Ureter (tissue), 1 donor: ENCODE measurements at places on chromosomes 7 and 10.

- no peak for DNase-seq
Observed at GRCh38 chr7:116809636-116810266, 52.6 kb upstream of the CAPZA2 start.

GRCh38 chr7:39554583-39555165 is 11.5 kb upstream of the YAE1 start:
- no peak for DNase-seq

GRCh38 chr10:71622616-71623015 is 97.0 kb downstream of the C10orf105 start:
- no peak for DNase-seq

GRCh38 chr7:159097661-159098423 is 46.8 kb downstream of the VIPR2 start:
- peak; percentile 39 for DNase-seq

GRCh38 chr7:92053312-92053711 is 81.0 kb downstream of the CYP51A1 start:
- no peak for DNase-seq

DNA sequence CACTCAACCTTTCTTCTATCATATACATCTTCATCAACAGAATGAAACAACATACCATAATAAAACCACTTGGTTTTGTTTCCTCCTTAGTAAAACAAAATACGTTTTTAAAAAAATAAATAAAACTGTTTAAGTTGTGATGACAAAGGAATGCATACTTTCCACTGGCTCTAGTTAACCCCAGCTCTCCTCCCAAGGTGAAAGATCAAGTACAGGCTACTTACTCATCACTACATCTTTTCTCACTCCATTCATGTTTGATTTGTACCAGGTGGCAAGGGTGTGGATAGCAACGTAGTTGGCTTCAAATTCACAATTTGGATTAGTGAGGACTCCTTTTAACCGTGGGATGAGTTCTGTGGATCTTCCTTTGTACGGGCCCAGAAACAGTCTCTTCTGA is 14.7 kb downstream of the OGA start:
- DNase-seq: no peak

- DNase-seq: no peak
Observed at GRCh38 chr7:130142654-130143333, 62.4 kb downstream of the TMEM209 start.

- DNase-seq: no peak
Observed at GRCh38 chr7:133778472-133778871, 348.7 kb upstream of the LRGUK start.

DNA sequence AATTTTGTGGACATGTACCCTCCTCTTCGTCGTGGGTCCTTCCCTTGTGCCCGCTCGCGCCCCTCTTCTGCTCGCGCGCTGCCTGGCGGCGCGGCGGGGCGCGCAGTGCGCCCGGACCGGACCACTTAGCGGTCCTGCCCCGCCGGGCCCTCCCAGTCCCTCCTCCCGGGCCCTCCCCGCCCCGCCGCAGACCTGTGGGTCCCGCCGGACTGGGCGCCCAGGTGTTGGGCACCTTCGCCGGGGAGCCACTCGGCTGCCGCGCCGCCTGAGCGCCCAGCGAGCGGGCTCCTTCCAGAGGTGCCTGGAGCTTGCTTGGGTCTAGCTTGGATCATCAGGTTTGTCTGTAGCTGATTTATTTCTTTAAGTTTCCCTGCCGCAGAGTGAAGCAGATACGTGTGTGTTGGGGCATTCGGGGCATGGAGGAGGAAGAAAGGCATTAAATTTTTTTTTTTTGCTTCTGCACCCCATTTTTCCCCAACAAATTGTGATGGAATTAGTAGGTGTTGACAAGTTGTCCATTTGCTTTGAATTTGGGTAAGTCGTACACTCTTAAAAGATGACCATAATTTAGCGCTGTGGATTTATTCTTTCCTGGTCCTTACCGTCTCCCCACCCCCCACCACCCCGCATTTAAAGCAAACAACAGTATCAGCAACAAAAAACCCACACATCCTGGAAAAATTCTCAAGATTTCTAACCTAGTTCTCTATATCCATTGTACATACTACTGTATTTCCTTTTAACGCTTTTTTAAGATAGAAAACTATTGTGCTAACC is 905 bp downstream of the C1GALT1 start:
- peak; percentile 49 for DNase-seq

DNA sequence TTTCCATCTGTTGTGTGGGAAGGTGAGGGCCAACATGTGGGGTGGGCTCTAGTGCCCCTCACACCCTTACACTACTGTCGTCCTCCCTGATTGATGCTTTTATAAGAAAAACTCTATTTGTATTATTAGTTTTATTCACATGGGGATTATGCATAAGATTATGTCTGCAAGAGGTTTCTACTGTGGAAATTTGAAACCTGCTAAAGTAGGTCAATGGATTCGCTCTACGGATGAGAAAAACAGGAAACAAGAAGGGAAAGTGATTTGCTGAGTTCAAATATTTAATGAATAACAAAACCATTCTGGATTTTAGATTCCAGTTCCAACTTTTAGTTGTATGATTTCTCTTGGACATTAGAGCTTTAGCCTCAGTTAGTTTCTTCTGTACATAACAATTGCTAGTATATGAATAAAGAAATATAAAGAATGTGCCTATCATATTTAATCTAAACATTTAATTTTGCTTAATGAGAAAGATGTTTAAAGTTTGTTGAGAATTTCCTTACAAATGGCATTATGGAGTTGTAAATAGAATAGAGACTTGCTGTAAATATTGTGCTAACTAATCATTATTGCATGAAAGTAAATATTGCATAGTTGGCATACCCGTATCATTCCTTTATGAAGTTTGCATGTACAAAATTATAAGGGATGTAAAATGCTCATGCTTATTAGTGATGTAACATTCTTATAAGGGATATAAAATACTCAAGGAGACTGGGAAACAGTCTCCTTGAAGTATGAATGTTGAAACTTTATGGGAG is 193.8 kb downstream of the THSD7A start:
- no peak for DNase-seq

- DNase-seq: no peak
Observed at GRCh38 chr10:43200538-43201390, 62.5 kb downstream of the CSGALNACT2 start.

GRCh38 chr7:147937428-147937827 is 653.1 kb upstream of the C7orf33 start:
- DNase-seq: no peak

- no peak for DNase-seq
Observed at GRCh38 chr10:90399782-90400181, 458.1 kb downstream of the HTR7 start.

DNA sequence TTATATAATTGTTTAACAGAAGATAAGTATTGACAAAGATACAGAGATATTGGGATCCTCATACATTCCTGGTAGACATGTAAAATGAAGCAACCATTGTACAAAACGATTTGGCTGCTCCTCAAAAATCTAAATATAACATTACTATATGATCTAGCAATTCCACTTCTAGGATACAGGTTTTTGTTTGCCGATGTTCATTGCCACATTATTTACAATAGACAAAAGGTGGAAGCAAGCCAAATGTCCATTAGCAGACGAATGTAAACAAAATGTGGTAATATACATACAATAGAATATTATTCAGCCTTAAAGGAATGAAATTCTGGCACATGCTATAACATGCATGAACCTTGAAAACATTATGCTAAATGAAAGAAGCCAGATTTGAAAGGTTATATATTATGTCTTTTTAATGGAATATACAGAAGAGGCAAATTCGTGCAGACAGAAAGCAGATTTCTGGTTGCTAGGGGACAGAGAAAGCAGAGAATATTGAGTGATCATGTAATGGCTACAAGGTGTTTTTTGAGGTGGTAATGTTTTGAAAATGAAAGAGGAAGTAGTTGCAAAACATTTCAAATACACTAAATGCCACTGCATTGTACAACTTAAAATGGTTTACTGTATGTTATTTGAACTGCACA is 44.9 kb downstream of the POLR1F start:
- DNase-seq: no peak

DNA sequence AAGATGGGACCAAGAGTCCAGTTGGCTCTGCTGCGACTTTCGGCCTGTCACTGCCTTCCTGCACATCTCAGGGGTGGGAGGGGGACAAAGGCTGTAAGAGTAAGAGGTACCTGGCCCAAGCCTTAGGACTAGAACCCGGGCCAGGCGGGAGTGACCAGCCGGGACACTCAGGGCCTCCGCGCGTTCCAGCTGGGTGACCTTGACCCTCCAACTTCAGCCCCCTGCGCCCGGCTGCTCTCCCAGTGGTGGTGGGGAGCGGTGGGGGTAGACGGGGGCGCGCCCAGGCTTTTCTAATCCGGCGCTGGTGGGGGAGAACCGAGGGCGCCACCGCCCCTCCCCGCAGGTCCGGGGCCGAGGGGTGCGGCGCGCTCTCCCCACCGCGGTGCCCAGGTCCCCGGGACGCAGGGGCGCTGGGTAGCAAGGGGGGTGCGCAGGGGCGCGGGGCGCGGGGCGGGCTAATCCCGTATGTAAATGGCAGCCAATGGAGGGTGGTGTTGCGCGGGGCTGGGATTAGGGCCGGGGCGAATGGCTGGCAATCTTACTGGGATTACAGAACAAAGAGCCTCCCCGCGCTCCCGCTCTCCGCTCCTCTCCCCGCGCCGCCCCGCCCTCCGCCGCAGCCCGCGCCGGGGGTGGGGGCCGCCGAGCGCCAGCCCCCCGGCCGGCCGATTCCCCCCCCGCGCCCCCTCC is at the start of gene GTF2IRD1:
GTF2IRD1 (plus strand) TSS at position 585 of the 690 bp plus-strand sequence. CDS start 54,175 bp downstream, outside the sequence.
- DNase-seq: peak; percentile 82

- DNase-seq: peak; percentile 30
Observed at GRCh38 chr10:111084366-111085255, 7.8 kb downstream of the ADRA2A start.

DNA sequence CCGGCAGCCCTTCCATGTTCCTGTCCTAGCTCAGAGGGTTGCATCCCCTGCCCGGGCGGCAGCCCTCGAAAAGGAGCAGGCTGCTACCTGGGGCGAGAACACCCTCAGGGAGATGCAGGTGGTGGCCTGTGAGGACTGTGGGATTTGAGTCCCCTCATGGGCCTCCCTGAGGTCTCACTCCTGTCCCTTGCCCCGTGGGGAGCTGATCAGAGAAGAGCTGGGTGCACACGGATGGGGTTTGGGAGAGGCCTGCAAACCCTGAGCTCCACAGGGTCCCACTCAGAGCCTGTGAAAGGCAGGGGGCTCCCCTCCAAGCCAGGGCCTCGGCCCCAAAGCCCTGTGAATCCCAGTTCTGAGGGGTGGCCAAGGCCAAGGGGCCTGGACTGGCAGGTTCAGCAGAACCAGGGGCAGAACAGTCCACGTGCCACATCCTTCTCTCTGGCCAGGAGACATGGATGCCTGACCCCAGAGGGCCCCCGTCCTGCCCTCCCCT is 424 bp upstream of the CYP2W1 start:
- DNase-seq: no peak

DNA sequence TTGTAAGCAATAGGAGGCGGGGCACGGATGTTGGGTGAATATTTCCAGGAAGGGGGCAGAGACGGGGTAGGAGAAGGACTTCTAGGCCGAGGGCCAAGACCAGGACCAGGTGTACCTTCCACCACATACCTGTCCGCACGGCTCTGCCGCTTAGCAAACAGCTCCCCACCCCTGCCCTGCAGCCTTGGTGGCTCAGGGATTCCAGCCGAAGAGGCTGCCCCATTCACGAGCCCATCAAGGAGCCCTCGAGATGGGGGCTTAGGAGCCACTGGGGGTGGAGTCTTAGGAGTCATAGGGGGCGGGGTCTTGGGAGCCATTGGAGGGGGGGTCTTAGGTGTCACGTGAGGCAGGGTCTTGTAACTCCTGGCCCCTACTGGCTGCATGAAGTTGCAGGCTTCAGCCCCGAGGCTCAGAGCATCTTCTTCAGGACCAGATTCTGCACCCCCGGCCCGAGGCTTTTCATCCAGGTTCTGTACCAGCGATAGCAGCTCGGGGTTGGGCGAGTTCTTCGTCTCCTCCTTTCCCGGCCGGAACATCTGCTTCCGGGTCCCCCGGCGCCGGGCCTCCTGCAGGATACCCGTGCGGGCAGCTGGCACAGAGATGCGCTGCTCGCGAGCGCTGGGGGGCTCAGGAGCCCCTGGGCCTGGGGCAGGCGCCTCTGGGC is 6.1 kb upstream of the MYOZ1 start:
- peak; percentile 65 for DNase-seq

GRCh38 chr7:77923419-77923818 is 124.8 kb downstream of the PHTF2 start:
- DNase-seq: no peak

GRCh38 chr10:130497056-130498010 is 361.1 kb downstream of the GLRX3 start:
- no peak for DNase-seq

DNA sequence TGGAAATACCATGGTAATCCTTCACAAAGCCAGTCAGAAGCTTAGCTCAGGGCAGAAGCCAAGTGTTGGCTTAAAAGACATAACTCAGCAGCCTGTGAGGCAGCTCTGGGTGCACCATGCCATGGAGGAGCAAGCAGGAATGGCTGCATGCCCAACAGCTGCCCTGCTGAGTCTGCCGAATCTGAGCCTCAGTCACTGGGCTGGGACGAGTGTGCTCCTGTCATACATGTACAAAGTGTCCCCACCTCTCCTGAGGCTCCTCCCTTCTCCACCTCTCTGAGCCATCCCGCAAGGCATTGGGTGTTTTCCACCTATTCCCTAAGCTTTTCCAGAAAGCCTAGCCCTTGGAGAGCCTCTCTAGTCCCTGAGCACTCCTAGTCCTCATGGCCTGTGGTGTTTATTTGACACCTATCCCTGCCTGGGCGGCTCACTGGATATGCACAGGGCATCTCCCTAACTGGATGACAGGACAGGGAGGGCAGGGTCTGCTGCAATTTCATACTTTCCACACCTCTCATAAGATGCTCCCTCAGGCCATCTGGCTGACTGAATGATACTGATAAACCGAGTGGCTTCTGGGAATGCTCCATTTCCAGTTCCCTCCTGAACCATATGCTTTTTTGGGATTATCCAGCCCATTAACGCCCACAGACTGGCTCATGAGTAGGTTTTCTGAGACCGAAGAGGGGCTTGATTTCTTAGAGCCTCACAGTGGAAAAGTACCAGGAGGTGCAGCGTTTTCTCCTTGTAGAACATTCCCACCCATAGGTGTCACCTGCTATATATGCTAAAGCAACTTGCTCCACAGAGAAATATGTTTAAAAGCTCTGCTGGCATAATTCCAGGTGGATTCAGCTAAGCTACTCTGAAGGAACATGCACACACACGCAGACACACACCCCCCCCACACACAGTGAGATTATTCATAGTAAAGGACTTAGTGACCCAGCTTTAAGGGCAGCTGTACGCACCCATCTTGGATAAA is 199.3 kb downstream of the SNX10 start:
- DNase-seq: peak; percentile 48
